ENCODE measurements at places on chromosomes 7 and 10.

GRCh38 chr7:67484244-67484751 is 487.7 kb downstream of the TYW1 start:
- peak; percentile 34 for DNase-seq

- no peak for DNase-seq
Observed at GRCh38 chr7:142240546-142240945, 17.3 kb downstream of the PRSS58 start.

- no peak for DNase-seq
Observed at GRCh38 chr7:88669913-88670312, 89.6 kb upstream of the ZNF804B start.

GRCh38 chr10:43078986-43079273 is 2.1 kb downstream of the RET start:
- DNase-seq = no peak

GRCh38 chr10:44465401-44466115 is 80.7 kb upstream of the CXCL12 start:
- DNase-seq = no peak

GRCh38 chr7:91280185-91280584 is 16.0 kb downstream of the FZD1 start:
- no peak for DNase-seq

GRCh38 chr7:47073284-47073683 is 508.6 kb downstream of the TNS3 start:
- no peak for DNase-seq

DNA sequence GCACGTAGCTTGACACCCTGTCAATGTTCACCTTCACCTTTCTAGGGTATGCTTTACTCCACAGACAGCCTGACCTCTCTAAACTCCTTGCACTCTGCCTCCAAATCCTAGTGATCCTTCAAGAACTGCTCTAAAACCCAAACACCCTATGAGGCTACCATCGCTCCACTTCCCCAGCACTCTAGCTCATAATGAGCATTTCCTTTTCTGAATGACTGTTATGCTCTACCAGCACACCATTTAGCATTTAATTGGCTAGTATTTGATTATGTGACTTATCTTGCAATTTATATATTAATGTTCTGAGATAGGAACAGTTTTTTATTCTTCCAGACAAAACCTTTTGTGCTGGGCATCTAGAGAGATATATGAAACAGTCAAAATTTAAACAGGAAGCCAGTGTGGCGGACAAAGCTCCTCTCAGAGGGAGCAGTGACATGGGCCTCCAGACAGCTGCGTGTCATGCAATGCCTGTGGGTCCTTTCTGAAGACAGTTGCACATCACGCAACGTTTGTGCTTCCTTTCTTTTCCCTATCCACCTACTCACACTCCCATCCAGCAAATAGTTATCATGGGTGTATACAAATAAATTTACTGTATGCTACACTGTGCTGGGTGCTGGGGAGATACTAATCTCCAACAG is 86.3 kb downstream of the ALOX5 start:
- no peak for DNase-seq

DNA sequence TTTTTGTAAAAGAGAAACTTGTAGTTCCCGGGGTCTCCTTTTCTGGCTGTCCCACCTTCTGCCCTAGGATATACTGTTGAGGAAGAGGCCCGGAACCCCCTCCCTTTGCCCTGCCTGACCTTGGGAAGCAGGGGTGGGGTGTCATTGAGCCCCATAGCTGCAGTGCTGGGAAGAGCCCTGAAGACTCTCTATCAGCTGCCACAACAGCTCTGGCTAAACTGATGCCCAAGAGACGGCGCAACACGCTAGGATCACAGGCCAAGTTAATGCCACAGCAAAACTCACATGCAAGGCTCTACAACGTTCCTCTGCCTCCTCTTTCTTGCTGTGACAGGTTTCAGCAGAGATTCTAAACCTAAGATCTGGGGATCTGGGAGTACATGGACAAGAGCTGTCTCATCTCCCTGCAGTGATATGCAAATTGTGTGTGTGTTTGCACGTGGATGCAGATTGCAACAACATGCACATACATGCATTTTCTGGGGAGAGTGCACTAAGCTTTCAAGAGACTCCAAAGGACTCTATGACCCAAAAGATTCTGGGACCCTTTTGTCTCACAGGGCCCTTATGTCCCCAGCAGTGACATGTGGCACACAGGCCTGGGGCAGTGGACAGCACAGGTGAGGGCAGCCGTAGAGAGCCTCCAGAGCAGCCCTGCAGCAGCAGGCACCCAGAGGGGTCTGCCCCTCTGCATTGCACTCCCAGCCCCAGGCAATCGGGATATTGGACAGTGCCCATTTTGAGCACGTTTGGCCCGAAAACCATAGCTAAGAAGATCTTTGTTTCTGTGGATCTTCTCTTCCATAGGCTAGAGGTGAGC is 2.5 kb downstream of the RASSF4 start:
- no peak for DNase-seq

DNA sequence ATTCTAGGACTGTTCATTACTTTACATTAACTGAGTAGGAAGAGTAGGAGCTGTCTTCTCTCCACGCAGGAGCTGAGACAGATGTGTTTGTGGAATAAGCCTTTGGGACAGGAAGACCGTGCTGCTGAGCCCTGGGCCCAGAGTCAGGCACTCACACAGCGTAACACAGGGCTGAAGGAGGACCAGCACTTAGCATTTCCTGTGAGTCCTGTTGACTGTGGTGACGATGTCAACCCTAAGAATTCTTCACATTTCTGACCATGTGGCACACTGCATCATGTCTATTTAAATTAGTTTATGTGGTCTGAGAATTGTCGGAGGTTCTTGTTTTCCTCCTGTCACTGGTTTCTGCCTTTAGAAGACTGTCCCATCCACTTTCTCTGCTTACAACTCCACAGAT is 117.2 kb downstream of the PIP4K2A start:
- DNase-seq = no peak

All from stromal cell of bone marrow (primary cell).